ENCODE measurements at places on chromosomes 13 and 19. TPM values are rescaled to one million over a fixed set of nuclear protein-coding genes. Genes with fewer than 3 reads are reported as not detected.

DNA sequence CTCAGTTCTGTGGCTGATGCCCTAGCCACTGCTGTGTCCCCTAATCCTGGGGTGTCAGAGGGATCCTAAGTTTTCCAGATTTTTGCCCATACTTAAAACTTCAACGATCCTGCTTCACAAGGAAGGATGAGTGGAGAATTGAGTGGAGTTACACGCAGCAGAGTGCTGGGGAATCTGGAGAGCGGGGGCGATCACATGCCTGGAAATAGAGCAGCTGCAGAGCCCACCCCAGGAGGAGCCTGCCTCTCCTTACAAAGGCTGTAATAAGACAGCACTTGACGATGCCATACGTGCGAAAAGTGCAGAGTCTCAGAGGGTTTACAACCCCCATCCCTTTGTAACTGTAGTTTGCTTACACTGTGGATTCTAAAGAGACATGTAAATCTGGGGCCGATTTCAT is 40.6 kb downstream of the SUGP2 start:
- no peaks in the 10 kb centered on the region for H3K27me3 ChIP-seq
- no peak for DNase-seq
- H3K4me3 ChIP-seq: no peak overlapping the region
- no peak overlapping the region for H3K27ac ChIP-seq
- no peaks in the 10 kb centered on the region for H3K4me1 ChIP-seq

GRCh38 chr13:113636266-113636963 is 21.6 kb downstream of the ATP4B start:
- H3K4me3 ChIP-seq: no peak overlapping the region
- peaks cover 16% of the 10 kb centered on the region for H3K36me3 ChIP-seq
- no peak for DNase-seq
- H3K27ac ChIP-seq: no peak overlapping the region

The DLEU7 gene
- not detected for total RNA-seq

DNA sequence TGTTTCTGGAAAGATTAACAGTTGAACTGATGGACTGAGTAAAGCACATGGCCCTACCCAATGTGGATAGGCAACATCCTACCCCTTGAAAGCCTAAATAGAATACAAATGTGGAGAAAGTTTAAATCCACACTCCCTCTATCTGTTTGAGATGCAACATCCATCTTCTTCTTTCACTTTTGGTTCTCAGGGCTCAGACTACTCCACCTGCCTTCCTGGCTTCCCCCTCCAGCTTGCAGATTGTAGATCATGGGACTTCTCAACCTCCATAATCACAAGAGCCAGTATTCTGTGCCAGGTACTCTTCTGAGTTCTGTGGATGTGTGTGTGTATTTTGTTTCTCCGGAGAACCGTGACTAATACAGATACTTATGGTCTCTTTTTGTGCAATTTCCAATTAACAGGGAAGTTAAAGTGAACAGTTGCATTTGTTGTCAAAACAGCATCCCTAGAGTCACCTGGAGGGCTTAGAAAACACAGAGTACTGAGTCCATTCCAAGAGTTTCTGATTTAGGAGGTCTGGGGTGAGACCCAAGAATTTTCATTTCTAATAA is 590.3 kb upstream of the MIR17HG start:
- no peak for DNase-seq
- no peaks in the 10 kb centered on the region for H3K27me3 ChIP-seq
- no peaks in the 10 kb centered on the region for H3K4me1 ChIP-seq
- no peak overlapping the region for H3K4me3 ChIP-seq
- no peaks in the 10 kb centered on the region for H3K36me3 ChIP-seq

The CHST8 gene
- not detected for total RNA-seq

- H3K4me1 ChIP-seq: peaks cover 12% of the 10 kb centered on the region
- no peaks in the 10 kb centered on the region for H3K27me3 ChIP-seq
- peak; percentile 13 for DNase-seq
- H3K27ac ChIP-seq: no peak overlapping the region
Measured at GRCh38 chr13:100363285-100363711, 225.3 kb downstream of the GGACT start.

DNA sequence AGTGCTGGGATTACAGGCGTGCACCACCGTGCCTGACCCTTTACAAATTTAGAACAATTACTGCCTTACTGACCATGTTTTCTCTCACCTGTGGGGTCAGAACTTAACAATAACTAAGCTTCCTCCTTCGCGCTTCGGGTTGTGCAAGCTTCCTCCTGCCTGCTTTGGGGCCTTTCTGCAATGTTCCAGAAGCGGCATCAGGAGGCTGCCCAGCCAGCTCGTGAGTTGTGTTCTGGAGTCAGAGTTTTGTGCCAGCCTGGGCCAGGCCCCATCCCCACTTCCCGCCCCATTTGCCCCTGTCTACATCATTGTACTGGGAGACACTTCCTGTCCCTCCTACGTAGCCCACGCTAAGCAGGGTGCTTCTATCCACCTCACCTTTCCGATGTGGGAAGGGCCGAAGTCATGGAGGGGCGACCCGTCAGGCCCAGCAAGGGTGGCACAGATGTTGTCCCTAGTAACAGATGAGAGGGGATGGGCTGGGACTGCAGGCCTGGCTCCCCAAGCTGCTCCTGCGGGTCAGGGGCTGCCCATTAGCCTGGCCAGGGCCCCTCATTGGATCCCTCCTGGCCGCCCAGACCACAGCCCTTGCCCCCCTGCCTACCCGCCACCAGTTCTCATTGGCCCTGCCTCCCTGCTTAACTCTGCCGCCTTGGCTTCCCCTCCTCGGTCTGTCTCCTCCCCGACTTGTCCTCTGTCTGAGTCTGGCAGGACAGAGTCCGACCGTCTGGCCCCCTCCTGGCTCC is 13.4 kb downstream of the UHRF1 start:
- H3K4me1 ChIP-seq: no peaks in the 10 kb centered on the region
- H3K27ac ChIP-seq: no peak overlapping the region
- H3K27me3 ChIP-seq: no peaks in the 10 kb centered on the region
- H3K4me3 ChIP-seq: no peak overlapping the region
- no peaks in the 10 kb centered on the region for H3K36me3 ChIP-seq
- no peak for DNase-seq

The ZNF616 gene
- 8.7 TPM for total RNA-seq

- no peak overlapping the region for H3K4me3 ChIP-seq
- H3K36me3 ChIP-seq: no peaks in the 10 kb centered on the region
Measured at GRCh38 chr19:480016-480855, 16.1 kb upstream of the MADCAM1 start.

DNA sequence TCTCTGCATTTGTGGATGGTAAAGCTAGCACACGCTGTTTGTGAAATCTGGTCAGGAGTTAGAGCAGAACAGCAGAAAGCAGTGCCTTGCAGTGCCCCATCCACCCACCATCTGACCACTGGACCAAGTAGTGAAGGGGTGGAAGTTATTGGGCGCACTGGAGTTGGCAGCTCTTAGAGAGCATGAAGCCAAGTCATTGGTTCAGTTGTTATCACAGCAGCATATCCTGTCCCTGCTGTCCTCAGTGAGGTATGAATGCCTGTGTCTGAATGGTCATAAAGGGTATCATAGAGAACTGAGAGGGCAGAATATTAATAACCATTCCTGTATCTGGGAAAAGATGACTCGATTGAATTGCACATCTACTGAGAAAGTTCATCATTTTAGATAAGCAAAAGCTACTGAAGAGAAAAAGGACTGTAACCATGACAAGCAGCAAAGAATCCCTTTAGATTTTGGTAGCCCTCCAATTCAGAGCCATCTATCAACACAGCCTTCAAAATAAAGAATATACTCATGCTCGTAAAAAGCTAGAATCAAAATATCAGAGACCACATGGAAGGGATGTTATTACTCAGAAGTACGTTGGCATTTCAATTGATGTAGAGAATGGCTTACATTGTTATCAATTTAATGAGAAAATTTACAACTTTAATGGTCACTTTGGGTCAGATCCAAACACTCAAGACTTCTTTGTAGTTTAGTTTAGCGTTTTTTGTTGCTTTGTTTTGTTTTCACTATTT is 919.0 kb downstream of the EFNB2 start:
- no peak overlapping the region for H3K4me3 ChIP-seq
- H3K27me3 ChIP-seq: no peaks in the 10 kb centered on the region
- no peaks in the 10 kb centered on the region for H3K4me1 ChIP-seq
- H3K36me3 ChIP-seq: no peaks in the 10 kb centered on the region

DNA sequence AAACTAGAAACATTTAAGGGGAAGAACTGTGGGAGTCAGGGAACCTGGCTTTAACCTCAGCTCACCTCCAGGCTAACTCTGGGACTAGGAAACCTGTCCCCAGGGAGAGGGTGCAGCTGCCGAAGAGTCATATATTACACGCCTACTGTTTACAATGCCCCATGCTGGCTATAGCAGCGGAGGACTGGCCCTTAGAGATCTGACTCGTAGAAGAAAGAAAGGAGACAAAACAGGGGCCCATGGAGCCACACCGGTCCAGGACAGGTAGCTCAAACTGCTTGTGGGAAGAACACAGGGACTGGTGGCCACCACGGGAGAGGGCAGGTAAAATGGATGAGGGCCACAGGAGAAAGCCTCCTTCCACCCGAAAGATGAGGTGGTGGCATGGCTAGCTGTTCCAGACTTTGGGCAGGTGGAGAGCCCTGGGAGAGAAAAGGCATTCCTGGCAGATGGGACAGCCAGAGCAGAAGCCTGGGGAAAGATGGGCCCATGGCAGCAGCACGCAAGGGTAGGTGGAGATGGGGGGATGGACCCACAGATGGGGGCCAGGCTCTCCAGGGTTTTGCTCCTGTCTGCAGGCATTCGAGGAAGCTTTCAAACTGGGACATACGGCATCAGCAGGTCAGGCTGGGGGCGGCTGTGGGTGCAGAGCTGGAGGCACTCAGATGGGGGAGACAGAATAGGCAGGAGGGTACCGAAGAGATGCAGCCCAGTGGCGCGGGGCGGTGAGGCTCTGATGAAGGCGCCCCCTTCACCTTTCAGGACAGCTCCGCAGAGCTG is 69.5 kb downstream of the LATS2 start:
- no peak overlapping the region for H3K4me3 ChIP-seq
- H3K27me3 ChIP-seq: no peaks in the 10 kb centered on the region
- no peak overlapping the region for H3K27ac ChIP-seq
- H3K36me3 ChIP-seq: peaks cover 45% of the 10 kb centered on the region
- no peaks in the 10 kb centered on the region for H3K4me1 ChIP-seq
- no peak for DNase-seq

GRCh38 chr19:14167576-14168138 is 31.3 kb upstream of the ASF1B start:
- no peaks in the 10 kb centered on the region for H3K27me3 ChIP-seq
- H3K27ac ChIP-seq: no peak overlapping the region
- no peak overlapping the region for H3K4me3 ChIP-seq
- no peaks in the 10 kb centered on the region for H3K36me3 ChIP-seq
- DNase-seq: no peak
- no peaks in the 10 kb centered on the region for H3K4me1 ChIP-seq

The OR7A5 gene
- total RNA-seq: not detected

The CEACAM8 gene
- total RNA-seq: not detected

DNA sequence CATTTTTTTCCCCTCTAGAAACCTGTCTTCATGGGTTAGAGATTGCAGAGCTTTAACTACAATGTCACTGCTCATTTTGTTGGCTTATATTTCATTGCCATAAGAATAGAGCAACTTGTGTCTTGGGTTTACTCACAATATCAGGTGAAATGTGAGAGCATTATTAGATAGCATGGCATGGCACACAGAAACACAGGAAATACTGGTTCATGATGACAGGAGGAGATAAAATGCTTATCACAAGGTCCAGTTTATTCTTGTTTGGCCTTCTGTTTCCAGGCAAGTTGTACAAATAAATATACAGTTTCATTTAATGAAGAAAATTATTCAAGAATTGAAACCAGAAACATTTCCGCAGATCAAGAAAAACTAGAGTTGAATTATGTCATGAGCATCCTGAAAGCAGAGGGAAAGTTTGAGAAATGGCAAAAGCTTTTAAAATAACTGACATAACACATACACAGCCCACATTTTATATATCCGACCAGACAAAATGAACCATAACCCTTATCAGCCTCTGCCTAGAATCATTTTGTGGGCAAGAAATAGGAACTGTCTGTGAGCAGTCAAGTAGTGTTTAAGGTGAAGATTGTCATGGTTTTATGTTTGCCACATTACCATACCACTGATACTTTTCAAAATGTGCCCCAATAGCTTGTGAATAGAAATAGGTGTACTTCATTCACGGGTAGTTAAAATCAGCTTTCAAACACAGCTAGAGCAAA is 297.9 kb upstream of the ARGLU1 start:
- H3K27me3 ChIP-seq: no peaks in the 10 kb centered on the region
- H3K4me3 ChIP-seq: no peak overlapping the region
- no peak overlapping the region for H3K27ac ChIP-seq
- no peaks in the 10 kb centered on the region for H3K36me3 ChIP-seq
- DNase-seq: peak; percentile 56
- H3K4me1 ChIP-seq: peaks cover 3% of the 10 kb centered on the region

GRCh38 chr19:6868351-6868750 is 19.0 kb upstream of the ADGRE1 start:
- no peaks in the 10 kb centered on the region for H3K27me3 ChIP-seq
- no peak overlapping the region for H3K4me3 ChIP-seq
- DNase-seq: no peak
- no peak overlapping the region for H3K27ac ChIP-seq
- no peaks in the 10 kb centered on the region for H3K36me3 ChIP-seq

- H3K36me3 ChIP-seq: no peaks in the 10 kb centered on the region
- no peak overlapping the region for H3K4me3 ChIP-seq
- H3K4me1 ChIP-seq: no peaks in the 10 kb centered on the region
Measured at GRCh38 chr13:94318418-94318817, 161.1 kb downstream of the DCT start.

GRCh38 chr13:65091031-65091430 is 2139.1 kb downstream of the PCDH9 start:
- no peak for DNase-seq
- no peaks in the 10 kb centered on the region for H3K27me3 ChIP-seq
- H3K4me3 ChIP-seq: no peak overlapping the region
- H3K36me3 ChIP-seq: no peaks in the 10 kb centered on the region
- H3K4me1 ChIP-seq: no peaks in the 10 kb centered on the region
- no peak overlapping the region for H3K27ac ChIP-seq

- H3K27ac ChIP-seq: no peak overlapping the region
- H3K27me3 ChIP-seq: peaks cover 4% of the 10 kb centered on the region
- H3K36me3 ChIP-seq: no peaks in the 10 kb centered on the region
- DNase-seq: no peak
Measured at GRCh38 chr13:24005755-24006281, 108.5 kb upstream of the C1QTNF9B start.

DNA sequence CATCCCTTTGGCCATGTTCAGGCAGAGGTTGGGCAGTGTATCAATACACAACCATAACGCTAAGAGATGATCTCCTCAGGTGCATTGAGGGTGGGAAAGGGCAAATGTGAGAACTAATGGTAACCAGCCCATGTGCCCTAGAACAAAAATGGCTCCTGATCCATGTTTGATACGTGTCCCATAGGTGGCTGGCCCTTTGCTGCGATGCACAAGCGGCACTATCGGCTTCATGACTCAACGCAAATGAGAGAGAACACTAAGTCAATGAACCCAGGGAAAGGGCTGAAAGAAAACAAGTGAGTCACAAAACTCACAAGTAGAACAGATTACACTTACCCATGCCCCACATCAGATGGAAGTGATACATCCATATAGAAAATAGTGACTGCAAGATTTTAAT is 201.7 kb downstream of the ABCC4 start:
- H3K27me3 ChIP-seq: no peaks in the 10 kb centered on the region
- H3K27ac ChIP-seq: peak overlapping the region; percentile 78
